ENCODE measurements at places on chromosomes 3 and 15. TPM values are rescaled to one million over a fixed set of nuclear protein-coding genes. Genes with fewer than 3 reads are reported as not detected.

ACY1 gene
- 13.8 TPM for polyA plus RNA-seq

GOLGA8T gene
- not detected for polyA plus RNA-seq

SMAD6 gene
- not detected for polyA plus RNA-seq

KCNMB3 gene
- not detected for polyA plus RNA-seq

BTLA gene
- polyA plus RNA-seq = 17.6 TPM
